Suprapubic skin (tissue), 4 donors: ENCODE measurements at places on chromosomes 7 and 10. TPM values are rescaled to one million over a fixed set of nuclear protein-coding genes. Genes with fewer than 3 reads are reported as not detected.

SORCS3 gene
- total RNA-seq = 0.17 TPM

NFE2L3 gene
- total RNA-seq = 23.6 TPM

PITRM1 gene
- total RNA-seq = 44.2 TPM

UNCX gene
- total RNA-seq = not detected

CCDC126 gene
- 9.1 TPM for total RNA-seq

TAS2R4 gene
- 6.0 TPM for total RNA-seq

SPDYE6 gene
- total RNA-seq = not detected

GNGT1 gene
- total RNA-seq = not detected

DNA sequence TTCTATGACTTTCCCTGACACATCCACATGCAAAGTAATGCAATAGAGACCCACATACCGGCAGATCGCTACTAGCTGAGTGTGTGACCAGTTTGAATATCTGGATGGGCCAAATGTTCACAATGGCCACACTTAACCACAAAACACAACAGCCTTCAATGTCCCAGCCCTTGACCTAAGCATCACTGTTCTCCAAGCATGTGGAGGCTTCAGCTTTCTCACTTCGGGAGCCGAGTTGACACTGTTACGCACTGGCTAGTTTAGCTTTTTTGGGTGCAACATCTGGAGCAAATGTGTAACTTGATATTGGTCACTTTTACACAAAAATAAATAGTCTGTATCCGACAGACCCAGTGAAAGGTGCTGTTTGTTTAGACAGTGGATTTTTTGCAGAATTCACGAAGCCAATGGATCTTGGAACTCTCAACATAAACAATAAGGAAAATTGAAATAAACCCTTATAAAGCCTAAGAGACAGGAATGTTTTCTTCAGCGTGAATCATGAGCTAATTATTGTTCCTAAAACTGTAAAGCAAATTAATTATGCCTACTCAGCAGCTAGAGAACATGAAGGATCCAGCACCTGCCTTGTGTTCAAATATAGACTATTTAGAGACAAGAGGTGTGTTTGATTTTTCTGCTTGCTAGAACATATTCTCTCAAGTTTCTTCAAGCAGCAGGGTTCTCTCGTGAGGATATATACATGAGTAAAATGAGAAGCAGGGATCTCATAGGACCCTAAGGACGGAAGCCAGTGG lies 117.6 kb upstream of the JCAD start:
- no peak for DNase-seq

- no peak for DNase-seq
These were observed 358.2 kb downstream of the FGFR2 start for GRCh38 chr10:121240011-121240410.

DNA sequence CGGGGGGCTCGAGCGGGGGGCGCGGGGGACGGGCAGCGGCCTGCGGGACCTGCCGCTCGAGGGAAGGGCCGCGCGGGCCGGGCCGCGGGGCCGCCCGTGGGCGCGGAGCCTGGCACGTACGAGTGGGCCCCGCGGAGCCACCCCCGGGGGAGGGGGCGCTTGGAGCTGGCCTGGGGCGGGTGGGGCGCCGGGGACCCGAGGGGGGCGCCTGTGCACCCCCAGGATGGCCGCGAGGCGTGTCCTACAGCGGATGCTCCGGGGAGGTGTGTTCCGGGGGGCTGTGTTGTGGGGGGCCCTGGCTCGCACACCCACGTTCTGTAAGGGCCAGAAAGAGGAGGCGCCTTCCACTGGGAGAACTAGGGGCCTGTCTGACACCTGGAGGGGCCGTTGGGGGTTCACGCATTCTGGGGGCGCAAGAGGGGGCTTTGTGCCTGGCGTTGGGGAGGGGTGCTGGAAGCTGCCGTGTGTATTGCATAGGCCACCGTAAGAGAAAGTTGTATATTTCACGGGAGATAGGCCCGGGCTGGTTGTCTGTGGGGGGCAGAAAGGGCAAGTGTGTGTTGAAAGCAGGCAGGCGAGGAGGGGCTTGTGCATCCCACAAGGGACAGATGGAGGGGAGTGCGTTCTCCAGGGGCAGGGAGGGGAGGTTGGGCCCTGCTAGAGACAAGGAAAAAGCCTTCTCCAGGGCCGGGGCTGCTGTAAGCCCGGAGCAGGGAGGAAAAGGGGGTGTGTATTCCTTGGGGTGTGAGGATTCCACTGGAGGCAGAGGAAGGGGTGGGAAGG lies 663 bp downstream of the VPS37D start:
- DNase-seq = no peak

DNA sequence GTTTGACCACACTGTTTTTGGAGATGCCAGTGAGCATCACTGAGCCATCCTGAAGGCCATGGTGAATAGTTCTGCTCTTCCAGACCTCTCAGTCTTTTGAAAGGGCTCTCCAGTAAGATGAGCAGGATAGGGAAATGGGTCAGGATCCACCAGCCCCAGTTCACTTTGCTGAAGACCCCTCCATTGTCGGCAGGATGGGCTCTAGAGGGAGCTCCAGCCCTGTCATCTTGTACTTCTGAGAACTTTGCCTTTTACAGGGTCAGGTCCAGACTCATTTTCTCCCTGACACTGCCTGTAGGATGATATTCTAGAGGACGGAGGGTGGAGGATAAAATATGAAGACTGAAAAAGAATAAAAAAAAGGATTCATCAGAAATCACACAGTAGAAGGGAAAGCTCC lies 13.1 kb downstream of the LHFPL3 start:
- DNase-seq = no peak

GRCh38 chr10:131448883-131449282 lies 137.4 kb upstream of the TCERG1L start:
- peak; percentile 44 for DNase-seq

GRCh38 chr7:37476881-37477450 lies 28.3 kb upstream of the ELMO1 start:
- no peak for DNase-seq

DNA sequence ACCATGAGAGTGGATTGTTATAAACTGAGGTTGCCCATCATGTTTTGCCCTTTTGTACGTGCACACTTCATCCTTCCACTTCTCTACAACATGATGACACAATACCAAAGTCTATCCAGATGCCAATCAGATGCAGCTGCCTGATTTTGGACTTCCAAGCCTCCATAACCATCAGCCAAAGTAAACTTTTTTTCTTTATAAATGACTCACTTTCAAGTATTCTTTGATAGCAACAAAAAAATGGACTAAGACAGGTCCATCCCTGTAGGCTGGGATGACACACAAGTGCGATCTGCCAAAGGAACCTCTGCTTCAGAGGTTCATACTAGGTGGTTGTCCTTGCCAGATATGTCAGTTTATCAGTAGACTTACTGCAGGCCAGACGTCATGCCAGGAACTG lies 320.2 kb upstream of the FZD1 start:
- DNase-seq = no peak

DNA sequence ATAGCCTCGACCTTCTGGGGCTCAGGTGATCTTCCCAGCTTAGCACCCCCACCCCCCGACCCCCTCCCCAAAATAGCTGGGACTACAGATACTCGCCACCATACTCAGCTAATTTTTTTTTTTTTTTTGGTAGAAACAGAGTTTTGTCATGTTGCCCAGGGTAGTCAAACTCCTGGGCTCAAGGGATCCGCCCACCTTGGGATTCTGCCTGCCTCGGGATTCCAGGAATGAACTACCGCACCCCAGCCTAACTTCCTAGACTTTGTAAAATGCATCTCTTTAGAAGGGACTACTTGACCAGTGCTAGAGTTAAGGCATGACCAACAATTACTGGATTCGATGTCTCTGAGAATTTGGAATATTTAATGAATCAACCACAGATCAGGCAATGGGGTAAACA lies 85.9 kb downstream of the MDFIC start:
- no peak for DNase-seq

DNA sequence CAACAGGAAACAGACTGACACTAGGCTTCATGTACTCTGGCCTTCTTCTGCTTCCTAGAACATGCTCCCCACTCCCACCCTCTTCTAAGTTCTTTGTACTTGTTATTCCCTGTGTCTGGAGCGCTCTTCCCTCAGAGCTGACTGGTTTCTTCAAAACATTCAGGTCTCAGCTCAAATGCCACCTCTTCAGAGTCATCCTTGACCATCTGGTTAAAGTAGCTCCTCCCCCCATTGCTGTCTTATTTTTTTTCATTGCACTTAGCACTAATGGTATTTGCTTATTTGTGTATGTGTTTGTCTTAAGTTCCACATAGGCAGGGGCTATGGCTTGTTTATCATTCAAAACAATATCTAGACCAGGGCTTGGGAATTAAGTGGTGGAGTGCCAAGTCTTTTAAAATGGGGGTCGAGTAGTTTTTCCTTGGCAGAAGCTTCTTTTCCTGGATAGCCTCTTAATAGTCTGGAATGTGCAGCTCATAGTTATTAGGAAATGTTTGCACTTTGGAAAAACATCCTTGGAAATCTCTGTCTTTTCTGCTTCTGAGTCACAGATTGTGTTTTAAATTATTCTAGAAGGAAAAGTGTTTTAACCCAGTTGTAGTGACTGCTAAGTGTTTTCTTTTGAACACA lies 60.0 kb downstream of the RALA start:
- DNase-seq = no peak

DNA sequence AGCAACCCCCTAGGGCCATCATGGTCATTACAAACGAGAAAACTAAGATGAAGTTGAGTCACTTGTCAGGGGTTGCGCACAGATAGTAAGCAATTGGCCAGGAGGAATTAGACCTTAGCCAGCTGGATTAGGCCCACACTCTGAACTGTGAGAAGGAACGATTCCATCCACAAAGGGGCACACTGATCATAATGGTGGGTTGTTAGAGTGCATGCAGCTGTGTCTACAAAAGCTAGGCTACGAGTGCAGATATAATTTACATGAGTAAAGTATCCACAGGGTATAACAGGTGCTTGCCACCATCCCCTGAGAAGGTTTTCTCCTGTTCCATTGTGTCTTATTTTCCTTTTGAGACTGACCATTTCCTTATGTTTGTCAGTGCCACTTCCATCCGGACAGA lies 16.6 kb upstream of the FAM170B start:
- DNase-seq = no peak

DNA sequence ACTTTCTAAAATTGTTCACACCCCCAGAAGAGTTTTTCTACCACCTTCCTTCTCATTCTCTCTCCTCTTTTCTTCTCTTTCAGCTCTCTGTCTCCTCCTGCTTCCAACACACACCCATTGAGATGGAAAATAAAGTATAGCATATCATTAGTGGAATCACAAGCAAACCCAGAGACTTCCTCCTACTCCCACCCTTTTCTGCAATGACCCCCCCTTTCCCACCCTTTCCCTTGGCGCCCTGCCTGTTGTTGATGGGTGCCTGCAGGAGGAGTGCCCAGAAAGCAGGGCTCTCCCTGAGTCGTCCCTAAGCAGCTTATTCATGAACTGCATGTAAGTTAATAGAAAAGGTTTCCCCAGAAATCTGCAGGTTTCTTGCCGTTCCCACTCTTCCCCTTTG lies 300.0 kb downstream of the PLXNA4 start:
- DNase-seq = no peak

- peak; percentile 68 for DNase-seq
These were observed 17.4 kb downstream of the POLL start for GRCh38 chr10:101570428-101571270.

- DNase-seq = no peak
These were observed 24.1 kb upstream of the PNLIP start for GRCh38 chr10:116521424-116522290.

DNA sequence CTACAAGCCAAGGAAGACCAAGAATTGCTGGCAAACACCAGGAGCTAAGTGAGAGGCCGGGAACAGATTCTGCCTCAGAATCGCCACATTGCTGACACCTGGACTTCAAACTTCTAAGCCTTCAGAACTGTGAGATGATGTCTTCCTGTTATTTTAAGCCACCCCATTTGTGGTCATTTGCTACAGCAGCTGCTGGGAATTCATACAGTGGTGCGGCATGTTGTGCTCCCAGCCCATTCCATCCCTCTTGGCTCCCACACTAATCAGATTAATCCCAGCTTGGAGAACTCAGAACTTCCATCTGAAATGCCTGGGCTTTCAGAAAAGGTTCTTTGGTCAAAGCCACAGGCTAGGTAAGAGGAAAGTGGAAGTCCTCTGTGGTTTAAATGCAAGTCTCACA lies 24.9 kb downstream of the TCAF1 start:
- DNase-seq = no peak

DNA sequence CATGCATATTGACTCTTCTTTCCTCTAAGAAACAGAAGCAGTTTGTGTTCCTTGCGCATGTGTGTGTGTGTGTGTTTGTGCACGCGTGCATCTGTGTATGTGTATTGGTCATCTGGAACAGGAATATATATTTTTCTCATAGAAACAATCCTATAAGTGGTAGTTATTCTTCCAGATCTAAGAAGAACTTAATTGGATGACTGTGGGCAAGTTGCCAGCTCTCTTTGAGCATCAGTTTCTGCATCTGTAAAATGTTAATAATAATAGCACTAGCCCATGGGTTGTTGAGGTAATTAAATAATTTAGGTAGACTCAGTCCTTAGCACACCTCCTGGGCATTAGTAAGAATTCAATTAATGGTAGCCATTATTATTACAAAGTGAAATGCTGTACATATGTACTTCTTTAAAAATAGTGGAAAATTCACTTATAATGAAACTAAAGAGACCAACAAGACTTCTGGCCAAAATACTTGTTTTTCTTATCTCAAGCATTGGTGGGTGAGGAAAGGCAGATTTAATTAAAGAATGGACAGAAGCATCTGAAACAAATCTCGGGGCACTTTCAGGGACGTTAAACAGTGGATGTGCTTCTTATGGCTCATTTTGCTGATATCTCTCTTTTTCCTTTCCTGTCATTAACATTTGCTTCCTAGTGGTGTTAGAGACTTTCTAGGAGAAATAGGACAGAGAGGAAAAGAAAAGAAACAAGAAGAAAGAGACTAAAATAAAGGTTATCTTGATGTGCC lies 124.9 kb upstream of the HABP2 start:
- DNase-seq = no peak

DNA sequence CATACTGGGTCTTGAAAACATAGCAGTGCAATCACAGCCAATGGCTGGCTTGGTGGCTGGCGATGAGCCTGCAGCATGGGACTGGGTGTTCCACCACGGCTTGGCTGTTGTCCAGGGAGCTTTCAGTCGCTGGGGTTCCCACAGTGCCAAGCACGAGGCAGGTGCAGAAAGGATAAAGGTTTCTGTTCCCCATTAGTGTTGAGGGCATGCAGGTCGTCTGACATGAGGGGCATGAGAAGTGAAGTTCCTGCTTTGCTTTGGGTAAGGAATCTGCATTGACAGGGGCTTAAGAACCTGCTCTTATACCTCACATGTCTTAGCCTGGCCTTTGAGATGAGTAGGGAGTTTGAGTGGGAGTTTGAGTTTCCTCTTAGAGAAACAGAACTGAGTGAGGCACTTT lies 9.0 kb upstream of the CFTR start:
- no peak for DNase-seq

GRCh38 chr10:78947226-78947625 lies 121.5 kb upstream of the ZMIZ1 start:
- no peak for DNase-seq

DNA sequence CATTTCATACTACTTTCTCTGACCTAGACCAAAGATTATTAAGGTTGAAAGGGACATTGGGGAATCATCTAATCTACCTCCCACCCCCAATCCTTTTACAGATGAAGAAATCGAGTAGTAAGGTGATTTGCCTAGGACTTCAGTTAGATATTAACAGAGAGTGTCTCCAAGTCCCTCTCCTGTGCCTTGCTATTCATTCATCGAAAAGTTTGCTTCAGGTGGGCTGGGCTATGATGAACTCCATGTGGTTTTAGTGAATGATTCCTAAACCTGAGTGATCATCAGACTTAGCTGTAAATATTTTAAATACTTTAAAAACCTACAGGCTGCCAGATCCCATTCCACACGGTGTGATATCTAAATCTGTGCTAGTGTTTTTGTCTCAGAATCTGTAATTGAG lies 259.4 kb upstream of the SORCS1 start:
- DNase-seq = no peak
